CD4-positive, alpha-beta T cell (primary cell): ENCODE measurements at places on chromosomes 3 and 15.
A peak's percentile ranks its signal among the peaks of the same experiment; 100 is the strongest.

- no peak for DNase-seq
Observed at GRCh38 chr3:39414421-39414907, 7.9 kb downstream of the RPSA start.

DNA sequence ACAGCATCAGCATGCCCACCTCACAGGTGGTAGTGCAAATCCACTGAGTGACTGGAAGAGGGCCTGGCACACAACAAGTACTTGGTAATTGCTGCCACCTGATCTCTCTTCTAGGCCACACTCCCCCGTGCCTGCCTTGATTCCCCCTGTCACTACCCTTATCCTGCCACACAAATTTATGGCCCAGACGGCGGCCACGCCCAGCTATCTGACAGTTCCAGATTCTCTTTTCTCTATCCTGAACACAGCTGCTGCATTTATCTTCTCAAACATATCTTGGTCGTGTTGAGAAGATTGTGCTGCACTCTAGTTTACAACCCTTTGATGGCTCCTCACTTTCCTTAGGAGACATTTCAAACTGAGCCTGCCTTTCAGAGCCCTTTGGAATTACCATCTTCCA is 585.2 kb downstream of the NTRK3 start:
- no peak for DNase-seq

DNA sequence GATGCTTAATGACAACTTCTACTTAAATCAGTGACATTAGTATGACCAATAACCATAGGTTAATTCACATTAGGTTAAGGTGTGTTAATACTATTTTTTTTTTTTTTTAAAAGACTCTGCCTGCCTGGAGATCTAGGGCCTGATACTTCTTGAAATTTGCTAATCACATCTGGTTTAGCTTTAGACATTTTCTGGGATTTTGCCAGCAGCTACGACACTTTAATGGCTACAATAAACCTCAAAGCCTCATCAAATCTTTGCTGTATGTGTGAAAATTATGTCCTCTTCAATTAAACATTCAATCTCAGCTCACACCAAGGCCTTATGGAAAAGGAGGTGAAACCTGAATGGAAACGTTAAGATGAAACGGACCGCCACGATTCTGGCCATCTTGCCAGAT is 167.9 kb downstream of the GREM1 start:
- DNase-seq, result no peak

- DNase-seq, result peak; percentile 81
Observed at GRCh38 chr15:82680200-82681102, 29.2 kb downstream of the AP3B2 start.

DNA sequence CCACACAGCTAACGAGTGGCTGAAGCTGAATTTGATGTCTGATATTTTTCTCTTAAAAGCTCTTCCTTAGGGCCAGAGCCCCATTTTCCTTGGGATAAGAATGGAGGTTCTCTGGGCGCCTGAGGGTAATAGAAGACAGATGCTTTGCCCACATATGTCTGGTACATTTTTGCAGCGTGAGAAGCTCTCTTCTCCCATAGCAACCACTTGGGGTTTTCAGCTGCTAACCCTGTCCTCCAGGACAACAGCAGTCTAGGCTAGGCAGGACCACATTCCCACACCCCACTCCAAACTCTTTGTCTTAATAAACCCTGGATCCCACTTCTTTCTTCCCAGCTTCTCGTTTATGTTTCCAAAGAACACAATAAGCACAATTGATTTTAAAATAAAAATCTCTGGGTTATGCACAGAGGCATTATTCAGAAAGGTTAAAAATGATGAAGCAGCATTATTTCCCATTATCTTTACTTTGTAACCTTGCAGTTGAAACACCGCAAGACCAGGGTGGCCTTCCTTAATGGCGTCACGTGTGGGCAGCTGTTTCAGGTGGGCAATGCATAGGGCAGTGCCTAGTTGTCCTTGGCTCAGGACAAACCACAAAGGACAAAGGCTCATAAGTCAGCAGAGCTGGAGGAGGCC is 56.5 kb upstream of the NTRK3 start:
- no peak for DNase-seq

DNA sequence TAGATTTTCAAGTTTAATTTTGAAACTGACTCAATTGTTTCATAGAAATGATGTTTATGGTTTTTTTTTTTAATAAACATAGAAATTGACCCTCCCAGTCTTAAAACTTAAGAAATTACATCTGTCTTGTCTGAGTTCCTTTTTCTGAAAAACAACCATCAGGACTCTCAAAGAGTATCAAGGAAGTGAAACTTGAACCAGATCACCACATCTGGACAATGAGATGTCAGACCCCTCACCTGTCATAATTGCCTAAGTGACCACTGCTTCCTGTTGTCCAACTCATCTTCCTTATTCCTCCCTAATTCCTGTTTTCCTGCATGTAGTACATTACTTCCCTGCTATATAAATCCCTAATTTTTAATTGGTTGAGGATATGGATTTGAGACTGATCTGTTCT is 441.5 kb upstream of the ARHGEF26 start:
- DNase-seq, result no peak

GRCh38 chr15:56923174-56923591 is 4.7 kb downstream of the TCF12 start:
- DNase-seq, result no peak

GRCh38 chr15:51080286-51080685 is 14.4 kb downstream of the TNFAIP8L3 start:
- no peak for DNase-seq

- DNase-seq, result no peak
Observed at GRCh38 chr3:101143012-101143411, 149.8 kb upstream of the ABI3BP start.

GRCh38 chr3:169034401-169034800 is 629.1 kb downstream of the MECOM start:
- DNase-seq, result no peak
